ENCODE measurements at places on chromosomes 3 and 15.

DNA sequence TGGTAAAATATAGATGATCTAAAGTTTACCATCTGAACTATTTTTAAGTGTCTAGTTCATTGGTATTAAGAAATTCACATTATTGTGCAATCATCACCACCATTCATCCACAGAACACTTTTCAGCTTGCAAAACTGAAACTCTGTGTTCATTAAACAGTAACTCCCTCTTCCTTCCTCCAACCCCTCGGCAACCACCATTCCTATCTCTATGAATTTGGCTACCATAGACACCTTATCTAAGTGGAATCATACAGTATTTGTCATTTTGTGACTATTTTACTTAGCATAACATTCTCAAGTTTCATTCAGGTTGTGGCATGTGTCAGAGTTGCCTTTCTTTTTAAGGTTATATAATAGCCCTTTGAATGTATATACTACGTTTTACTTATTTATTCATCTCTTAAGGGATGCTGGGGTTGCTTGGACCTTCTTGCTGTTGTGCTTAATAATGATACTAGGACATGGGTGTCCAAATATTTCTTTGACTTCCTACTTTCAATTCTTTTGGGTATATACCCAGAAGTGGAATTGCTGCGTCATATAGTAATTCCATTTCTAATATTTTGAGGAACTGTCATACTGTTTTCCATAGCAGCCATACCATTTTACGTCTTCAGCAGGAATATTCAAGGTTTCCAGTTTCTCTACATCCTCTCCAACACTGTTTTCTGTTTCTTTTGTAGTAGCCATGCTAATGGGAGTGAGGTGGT is 20.9 kb downstream of the KAT2B start:
- no peak for DNase-seq

GRCh38 chr3:38564631-38565338 is 68.6 kb downstream of the EXOG start:
- no peak for DNase-seq

- DNase-seq = no peak
These were observed 188.7 kb downstream of the UBE3A start for GRCh38 chr15:25250011-25250596.

GRCh38 chr3:175940881-175941280 is 1081.7 kb downstream of the NAALADL2 start:
- no peak for DNase-seq

DNA sequence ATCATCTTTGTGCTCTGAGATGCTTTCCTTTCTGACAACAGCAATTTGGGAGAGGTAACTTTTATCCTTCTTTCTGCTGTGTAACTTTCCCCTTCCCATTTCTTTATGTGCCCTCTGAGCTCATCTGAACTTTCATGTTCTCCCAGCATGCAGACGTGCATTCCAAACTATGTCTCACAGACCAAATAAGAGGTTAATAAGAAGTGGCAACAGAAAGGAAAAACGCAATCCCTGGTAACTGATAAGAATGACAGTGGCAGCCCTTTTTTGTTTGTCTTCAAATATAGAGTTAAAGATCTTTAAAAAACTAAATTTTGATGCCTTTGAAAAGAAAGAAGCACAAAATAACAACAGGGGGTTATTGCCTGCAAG is 533.4 kb downstream of the FOXP1 start:
- DNase-seq = no peak

GRCh38 chr3:125916376-125916978 is 52.5 kb upstream of the ROPN1B start:
- peak; percentile 92 for DNase-seq

DNA sequence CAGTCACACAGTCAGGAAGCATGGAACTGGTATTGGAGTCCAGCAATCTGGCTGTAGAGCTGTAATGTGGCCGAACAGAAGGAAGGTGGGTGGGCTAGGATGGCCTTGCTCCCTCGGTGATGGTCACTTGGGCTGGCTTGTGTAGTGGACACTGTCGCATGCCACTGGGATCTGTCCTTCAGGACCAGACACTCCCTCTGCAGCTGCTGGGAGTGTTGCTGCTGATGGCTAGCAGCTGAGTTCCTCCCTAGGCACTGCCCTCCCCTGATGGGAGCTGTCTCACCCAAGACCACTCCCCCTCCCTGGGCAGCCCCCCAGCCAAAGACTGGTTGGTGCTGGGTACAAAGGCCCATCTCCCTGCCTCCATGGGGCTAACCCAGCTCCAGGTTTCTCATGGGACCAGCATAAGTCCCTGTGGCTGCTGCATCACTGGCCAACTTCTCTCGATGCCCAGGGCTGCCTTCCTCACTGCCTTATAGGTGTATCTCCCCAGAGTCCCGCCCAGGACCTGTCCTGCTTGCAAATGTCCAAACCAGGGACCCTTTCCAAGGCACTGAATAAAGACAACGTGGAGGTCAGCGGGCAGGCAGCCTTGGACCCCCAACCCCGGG is 48.4 kb downstream of the WNT7A start:
- DNase-seq = no peak

DNA sequence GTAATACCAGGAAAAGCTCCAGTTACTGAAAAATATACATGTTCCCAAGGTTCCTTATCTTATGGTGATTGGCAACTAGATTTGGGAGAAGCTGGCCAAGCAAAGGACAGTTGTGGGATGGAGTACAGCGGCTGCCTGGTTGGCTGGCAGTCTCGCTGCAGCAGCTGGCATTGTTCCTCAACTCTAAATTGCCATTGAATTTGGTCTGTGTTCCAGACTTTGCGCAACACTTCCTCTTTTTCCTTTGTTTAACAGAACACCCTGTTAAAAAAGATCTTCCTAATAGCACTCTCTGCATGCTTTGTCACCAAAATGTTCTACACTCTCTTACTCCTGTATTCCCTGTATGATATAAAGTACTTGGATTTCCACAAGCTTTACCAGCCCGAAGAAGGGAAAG is 420.6 kb upstream of the RBMS3 start:
- DNase-seq = no peak

- no peak for DNase-seq
These were observed 271.2 kb upstream of the DPPA4 start for GRCh38 chr3:109608574-109608973.

GRCh38 chr3:194275291-194275690 is 75.8 kb downstream of the CPN2 start:
- no peak for DNase-seq

- DNase-seq = no peak
These were observed 78.8 kb upstream of the NMNAT3 start for GRCh38 chr3:139756529-139757103.

DNA sequence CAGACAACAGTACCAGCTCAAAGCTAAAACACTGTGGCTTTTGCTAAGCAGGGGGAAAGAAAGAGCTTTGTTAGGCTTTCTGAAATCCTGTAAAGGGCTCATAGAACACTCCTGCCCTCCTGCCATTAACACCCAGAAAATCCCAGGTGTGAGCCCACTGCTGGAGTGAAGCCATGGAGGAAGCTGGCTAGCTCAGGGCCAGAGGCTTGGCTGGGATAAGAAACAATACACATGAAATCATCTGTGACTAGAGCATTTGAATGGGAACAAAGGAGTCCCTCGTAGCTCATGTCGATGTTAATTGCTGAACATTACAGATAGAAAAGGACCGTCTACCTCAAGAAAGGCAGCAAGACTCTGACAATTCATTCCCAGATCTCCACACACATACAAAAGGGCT is 23.5 kb downstream of the RUVBL1 start:
- no peak for DNase-seq

DNA sequence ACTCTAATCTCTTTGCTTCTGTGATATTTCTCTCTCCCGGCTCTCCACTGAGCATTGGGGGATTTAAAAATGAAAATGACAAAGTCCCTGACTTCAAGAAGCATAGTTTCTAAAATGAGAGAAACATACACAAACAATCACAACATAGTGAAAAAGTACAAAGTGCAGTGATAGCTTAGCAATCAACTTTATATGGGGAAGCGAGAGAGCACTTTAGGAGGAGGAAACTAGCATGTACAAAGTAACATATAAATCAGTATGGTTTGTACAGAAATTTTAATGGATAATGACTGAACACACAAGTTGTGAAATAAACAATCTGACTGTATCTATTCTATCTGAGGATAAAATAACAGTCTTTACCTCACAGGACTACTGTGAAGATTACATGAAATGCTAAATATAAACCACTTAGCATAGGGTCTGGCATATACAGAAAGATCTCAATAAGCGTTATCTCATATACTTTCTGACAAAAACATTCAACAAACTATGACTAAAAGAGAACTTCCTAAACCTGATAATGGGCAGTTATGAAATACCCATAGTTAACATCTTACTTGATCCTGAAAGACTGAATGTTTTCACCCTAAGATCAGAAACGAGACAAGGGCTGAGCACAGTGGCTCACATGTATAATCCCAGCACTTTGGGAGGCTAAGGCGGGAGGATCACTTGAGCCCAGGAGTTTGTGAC is 61.2 kb downstream of the PEAK1 start:
- DNase-seq = no peak

GRCh38 chr3:142850395-142851023 is 38.4 kb downstream of the PCOLCE2 start:
- DNase-seq = no peak

DNA sequence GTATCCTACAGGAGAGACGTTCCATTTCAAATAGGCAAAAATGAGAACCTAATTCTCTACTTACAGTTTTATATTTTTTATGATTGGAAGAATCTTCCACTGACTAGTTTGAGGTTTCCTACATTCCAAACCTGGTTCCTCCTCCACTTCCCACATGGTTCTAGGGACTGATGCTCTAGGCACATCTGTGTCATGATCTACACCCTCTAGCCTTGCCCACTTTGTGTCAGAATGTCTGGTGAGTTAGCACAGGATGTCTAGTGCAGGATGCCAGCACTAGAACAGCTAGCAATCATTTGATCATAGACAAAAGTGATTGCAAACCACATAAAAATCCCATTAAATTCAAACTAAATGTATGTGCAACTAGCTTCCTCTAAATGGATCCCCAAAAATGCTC is 26.7 kb upstream of the FILIP1L start:
- no peak for DNase-seq

- DNase-seq = peak; percentile 38
These were observed 17.6 kb upstream of the EPHB3 start for GRCh38 chr3:184543843-184544512.

- DNase-seq = no peak
These were observed 10.8 kb downstream of the GLYCTK start for GRCh38 chr3:52298149-52299098.

DNA sequence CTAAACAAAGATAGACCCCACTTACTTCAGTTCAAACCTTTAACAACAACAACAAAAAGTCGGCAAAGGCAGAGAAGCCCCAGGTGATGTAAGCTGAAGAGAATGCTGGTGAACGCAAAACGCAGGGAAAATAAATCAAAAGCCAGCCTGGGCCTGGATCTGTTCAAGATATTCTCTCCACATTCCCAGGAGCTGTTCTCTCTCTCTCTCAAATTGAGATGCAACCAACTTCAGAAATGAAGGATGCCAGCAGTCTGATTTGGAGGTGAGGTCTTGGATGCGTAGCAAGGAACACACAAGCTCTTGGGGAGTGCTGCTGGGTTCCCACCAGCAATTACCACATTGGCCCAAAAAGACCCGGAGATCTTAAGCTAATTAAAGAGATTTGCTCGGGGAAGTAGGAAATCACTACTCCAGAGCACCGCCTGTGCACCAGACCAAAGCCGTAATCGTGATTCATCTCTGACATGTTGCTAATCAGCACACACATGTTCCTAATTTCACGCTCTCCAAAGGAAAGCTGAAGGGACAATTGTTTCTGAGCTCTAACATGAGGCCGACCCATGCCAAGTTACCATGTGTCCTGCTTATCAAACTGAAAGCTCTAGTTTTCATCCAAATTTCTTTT is 37.1 kb downstream of the IL17RD start:
- DNase-seq = no peak

DNA sequence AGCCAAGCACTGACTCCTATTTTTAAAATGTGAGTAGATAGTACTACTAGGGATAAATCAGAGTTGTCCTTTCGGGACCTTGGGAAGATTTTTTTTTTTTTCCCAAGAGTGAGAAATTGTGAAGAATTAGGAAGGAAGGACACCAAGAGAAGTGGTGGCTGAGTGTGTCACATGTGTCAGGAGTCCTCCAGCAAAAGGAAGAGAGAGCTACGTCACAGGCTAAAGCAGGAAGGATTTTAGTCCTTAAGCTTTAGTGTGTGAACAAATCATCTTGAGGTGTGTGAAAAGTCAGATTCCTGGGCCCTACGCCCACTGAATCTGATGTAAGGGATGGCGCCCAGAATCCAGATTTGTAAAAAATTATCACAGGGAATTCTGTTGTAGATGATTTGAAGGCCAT is 172.7 kb downstream of the SERPINI1 start:
- no peak for DNase-seq

DNA sequence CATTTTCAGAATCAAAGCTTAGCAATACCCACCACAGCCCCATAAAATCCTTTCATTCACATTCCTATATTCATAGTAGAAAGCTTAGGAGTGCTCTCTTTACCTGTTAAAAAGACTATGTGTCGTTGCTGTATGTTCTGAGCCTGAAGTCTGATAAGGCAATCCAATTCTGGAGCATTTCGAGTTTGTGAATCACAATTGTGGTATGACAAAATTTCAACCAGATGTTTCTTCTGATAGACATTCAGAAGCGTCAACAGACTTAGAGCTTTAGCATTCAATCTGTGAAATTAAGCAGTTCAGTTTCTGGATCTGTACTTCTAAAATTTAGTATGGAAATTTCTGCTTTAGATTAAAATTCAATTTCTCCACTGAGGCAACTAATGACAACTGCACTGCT is 58.3 kb downstream of the TASOR start:
- DNase-seq = no peak

- no peak for DNase-seq
These were observed 37.6 kb downstream of the TMCC1 start for GRCh38 chr3:129855832-129856419.

DNA sequence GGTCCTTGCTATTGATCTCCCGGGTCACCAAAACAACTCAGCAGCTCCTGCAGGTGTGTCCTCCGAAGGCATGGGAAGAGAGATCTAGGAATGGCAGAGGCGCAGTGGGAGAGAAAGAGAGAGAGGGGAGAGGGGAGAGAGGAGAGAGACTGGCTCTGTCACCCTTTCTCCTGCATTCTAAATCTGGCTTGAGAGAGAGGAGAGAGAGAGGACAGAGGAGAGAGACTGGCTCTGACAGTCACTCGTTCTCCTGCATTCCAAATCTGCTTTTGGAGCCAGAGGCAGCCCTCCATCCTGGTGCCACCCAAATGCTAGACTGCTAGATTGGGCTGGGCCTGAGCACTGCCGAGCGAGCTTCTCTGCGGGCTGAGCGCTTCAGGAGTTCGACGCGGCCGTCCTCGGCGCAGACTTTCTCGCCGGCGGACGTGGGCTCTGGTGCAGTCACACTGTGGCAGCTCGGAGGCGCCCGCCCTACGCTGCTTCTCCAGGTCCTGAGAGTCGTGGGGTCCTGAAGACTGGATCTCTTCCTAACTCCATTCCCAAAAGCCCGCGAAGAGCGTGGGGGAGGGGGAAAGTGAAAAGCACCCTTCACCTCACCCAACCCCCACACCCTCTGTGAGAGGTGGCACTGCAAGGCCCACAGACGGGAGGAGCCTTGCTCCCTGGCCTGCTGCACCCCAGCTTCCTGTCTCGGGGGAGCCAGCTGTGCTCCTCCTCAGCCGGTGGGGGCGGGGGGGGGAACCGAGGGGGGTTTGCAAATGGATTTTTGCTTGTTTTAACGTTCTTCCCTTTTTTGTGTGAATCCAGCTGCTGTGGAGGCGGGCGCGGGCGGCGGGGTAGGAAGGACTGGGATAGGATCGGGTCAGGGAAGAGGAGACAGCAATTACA is 222.3 kb downstream of the MEIS2 start:
- DNase-seq = no peak
